ENCODE measurements at places on chromosomes 3 and 15.

DNA sequence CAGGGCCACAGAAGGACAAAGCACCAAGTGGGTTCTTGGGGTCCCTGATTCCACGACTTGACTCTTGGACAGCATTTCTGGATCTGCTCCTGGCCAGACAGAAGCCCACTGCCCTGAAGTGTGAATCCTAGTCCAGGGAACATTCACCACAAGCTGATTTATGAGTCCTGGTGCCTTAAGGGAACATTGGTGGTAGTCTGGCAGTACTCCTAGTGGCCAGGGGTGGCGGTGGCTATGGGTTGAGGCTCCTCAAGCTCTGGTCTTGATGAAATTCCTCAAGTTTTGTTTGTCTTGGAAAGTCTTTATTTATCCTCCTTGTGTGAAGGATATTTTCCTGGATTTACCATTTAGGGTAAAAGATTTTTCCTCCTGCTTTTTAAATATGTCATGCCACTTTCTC is 307.5 kb downstream of the PYDC2 start:
- DNase-seq, result no peak

DNA sequence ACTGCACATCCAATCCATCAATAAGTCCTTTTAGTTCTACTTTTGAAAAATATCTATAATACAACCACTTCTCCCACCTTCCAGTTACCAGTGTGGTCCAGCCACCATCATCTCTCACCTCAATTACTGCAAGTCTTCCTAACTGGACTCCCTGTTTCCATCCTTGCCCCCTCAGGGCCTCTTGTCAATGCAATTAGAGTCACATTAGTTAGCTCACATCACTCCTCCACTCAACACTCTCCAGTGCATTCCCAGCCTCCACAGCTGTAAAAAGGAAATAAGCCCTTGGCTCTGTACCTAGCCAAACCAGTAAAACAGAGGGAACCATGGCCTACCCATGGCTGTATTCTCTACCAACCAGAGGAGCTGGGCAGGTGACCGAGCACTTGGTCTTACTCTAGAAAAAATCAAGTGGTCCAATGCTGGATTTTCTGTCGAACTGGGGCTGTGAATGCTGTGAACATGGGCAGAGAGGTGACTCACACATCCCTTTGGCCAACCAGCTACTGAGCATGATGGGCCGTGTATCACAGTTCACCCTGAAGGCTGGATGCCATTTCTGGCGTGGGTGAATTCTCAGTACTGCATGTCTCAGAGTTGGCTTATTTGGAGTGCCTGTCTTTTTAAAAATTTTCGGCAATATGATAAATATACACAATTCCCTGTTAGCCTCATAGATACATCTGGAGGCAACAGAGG is 62.5 kb upstream of the C15orf61 start:
- DNase-seq, result peak; percentile 25

GRCh38 chr3:4897765-4898453 is 81.3 kb upstream of the BHLHE40 start:
- DNase-seq, result no peak

DNA sequence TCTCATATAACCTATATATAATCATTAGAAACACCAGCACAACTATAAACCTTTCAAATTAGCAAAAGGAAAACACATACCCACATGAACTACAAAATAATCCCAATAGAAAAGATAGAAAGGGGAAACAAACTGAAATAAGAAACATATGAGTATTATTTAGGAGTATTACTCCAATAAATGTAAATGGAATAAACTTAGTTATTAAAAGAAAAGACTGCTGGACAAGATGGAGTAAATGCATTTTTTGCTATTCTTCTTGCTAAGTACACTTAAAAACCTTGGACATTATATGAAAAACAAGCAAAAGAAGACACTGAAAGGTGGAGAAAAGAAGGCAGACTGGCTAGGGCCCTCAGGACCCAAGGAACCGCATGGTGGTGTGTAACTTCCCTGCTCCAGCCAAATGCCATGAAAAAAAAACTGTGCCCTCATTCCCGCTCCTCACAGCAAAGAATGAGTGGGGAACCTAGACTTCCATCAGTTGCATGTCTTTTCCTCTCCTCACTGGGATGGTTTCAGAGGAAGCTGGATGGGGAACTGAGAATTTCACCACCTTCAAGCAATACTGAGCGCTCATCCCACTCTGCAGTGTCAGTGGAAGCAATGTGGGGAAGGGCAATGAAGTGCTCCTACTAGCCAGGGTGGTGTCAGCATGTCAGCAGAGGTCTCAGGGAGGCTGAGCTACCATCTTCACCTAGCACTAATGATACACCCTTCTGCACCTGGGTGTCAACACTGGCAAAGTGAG is 43.7 kb upstream of the ADAMTS17 start:
- no peak for DNase-seq

GRCh38 chr15:67249830-67250229 is 4.6 kb downstream of the AAGAB start:
- DNase-seq, result no peak

DNA sequence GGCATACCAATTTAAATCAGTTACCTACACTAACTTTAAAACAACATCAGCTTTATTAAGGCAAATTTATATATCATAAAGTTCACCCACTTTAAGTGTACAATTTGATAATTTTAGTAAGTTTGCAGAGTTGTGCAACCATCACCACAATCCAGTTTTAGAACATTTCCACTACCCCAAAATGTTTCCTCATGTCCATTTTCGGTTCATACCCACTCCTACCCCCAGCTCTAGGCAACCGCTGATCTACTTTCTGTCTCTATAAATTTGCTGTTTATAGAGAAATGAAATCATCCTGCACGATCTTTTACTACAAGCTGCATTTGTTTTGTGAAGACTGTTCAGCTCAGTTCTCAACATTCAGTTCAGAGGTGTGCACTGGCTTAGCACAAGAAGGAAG is 31.5 kb upstream of the FAM81A start:
- peak; percentile 59 for DNase-seq

- peak; percentile 65 for DNase-seq
Observed at GRCh38 chr3:71492566-71492965, 91.0 kb downstream of the FOXP1 start.

- no peak for DNase-seq
Observed at GRCh38 chr3:36493051-36493450, 112.7 kb downstream of the STAC start.

GRCh38 chr3:8530581-8530980 is 29.0 kb downstream of the LMCD1 start:
- no peak for DNase-seq

GRCh38 chr3:185865247-185865646 is 40.4 kb upstream of the IGF2BP2 start:
- no peak for DNase-seq

DNA sequence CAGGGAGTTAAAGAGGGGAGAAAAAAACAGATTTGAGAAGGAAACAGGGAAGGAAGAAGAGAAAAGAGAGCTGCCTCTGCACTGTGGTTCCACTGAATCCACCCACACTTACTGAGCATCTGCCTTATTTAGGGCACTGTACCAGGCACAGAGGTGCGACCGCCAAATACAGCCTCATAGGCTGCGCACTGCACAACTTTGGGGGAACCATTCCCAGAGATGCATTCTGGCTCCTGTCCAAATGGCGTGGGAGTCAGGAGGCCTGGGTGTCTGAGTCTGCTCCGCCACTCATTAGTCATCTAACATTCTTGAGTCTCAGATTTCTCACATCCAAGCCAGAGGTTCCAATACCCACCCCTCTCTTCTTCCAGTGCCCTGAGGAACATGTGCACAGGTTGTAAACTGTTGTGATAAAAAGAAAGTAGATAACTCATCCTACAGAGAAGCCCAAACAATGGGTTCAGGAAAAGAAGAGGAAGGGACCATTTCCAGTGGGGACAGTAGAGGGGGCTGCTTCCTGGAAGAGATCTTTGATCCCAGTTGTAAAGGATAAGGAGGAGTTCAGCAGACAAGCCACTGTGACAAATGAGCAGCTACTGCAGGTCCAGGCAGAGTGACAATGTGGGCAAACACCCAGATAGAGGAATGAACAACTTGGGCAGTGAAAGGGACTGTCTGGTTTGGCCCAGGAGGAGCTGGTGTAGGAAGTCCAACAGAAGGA is 254.6 kb downstream of the UACA start:
- DNase-seq, result no peak

DNA sequence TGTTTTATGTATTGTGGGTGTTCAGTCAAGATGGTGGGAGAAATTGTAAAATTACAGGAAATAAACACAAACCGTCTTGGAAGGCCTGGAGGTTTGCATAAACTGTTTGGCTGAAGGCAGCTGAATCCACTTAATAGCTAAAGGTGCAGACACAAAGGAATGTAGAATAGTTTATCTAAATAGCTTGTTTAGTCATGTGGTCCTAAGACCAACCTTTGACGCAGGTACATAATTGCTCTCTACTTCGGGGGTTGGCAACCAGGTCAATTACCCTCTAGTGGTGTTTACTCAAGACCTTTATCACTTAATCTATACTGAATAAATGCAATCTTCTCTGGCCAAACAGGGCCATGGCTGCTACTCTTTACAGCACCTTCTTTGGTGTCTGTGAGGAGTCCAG is 502.8 kb downstream of the IGSF11 start:
- DNase-seq, result no peak

GRCh38 chr3:164730815-164731360 is 347.4 kb downstream of the SI start:
- DNase-seq, result no peak

- peak; percentile 59 for DNase-seq
Observed at GRCh38 chr3:141360888-141361598, 7.3 kb upstream of the ZBTB38 start.

GRCh38 chr3:100665230-100665629 is 44.1 kb upstream of the TFG start:
- DNase-seq, result no peak

- DNase-seq, result no peak
Observed at GRCh38 chr3:171822431-171823106, 12.3 kb upstream of the PLD1 start.

GRCh38 chr3:71063773-71064290 is 519.7 kb downstream of the FOXP1 start:
- peak; percentile 71 for DNase-seq

DNA sequence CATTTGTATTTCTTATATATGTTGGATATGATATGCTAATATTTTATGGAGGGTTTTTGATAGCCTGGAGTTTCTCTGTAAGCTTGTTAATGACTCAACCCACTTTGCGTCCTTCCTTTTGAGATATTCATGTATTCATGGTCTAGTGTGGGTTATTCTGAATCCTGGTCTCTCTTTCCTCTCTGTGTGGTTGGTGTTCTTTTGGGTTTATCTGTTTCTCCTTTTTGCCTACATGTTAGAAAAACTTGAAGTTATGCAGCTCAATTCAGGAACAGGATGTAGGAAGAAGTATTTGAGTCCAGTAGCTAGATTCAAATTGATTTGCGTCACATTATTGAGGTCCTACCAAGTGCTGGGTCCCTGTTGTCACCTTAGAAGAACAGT is 28.1 kb downstream of the CMTM7 start:
- DNase-seq, result no peak

DNA sequence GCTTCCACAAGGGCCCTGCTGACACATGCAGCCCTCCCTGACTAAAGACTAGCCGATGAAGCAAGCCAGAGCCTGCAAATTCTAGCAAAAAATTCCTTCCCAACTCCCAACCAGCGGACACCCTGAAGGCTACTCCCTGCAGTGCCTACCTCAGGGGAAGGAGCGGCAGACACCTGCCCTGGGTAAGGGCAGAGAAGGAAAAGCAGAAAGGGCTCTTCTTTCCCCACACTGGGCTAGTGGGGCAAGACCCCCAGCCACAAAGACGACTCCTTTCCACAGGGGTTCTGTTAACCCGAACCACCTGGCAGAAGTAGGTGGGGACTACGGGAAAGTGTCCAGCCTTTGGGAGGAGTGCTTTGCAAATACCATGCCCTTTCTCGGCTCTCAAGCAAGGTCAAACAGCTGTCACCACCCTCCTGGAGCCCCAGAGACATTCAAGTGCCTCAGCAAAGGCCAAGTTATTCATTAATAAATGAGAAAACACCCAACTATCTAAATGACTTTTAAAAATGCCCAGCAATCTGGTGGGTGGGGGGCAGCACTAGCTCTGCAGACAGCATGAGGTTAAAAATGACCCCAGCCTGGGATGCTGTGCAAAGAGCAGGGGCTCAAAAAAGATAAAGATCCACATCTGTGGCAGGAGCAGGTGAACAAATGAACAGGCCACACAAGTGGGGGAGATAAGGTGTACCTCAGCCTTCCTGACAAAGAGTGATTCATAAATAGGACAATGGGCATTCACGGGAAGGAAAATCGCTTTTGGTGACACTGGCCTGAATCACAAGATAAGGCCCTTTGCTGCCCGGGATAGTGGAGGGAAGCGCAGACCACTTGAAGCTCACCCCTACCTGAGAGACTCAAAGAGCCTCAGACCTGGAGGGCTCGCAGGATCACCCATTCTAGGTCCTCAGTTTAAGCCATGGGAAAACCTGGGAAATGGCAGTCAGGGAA is 33.0 kb downstream of the CCDC12 start:
- DNase-seq, result peak; percentile 38

DNA sequence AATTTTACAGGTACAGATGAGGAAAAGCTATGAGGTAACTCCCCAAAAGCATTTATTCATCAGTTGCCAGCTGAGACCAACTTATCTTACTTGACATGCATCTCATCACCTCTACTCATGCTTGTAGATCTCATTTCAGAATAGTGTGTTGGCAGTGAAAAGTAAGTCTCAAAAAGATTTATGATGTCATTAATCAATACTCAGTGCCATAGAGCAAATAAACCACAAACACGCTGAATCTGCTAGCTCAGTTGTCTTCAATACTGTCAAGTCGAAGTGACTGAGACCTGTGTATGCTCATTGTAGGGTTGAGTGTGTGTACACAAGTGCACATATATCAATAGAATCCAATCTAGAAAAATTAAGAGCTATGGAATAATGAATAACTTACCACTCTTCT is 413.5 kb downstream of the CNTN3 start:
- DNase-seq, result no peak

GRCh38 chr3:48795997-48796732 is 51.5 kb downstream of the PRKAR2A start:
- no peak for DNase-seq

GRCh38 chr15:46552316-46552715 is 917.5 kb downstream of the SQOR start:
- DNase-seq, result no peak

GRCh38 chr15:88586401-88587162 is 34.6 kb upstream of the AEN start:
- DNase-seq, result no peak

DNA sequence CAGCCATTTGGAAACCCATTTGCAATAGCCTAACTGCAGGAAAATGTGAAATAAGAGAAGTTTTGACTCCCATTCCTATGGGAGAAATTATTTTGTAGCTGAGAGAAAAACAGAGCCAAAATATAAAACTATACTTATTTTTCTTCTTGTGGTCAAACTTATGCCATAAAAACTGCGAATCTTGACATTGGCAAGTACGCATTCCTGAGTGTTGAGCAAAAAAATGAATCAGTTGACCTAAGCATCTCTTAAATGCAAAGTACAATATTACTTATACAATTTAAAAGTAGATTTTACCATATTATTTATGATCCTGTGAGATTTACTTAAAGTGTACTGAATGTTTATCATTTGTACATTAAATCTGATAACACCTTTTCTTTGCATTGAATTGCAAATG is 50.1 kb upstream of the CMC1 start:
- no peak for DNase-seq

Data from Karpas-422 (cell line).